ENCODE measurements at places on chromosomes 2 and 18.

GRCh38 chr2:173151671-173152401 is 76.2 kb downstream of the MAP3K20 start:
- DNase-seq: no peak

- no peak for DNase-seq
These were observed 113.0 kb downstream of the CRIM1 start for GRCh38 chr2:36468463-36469105.

DNA sequence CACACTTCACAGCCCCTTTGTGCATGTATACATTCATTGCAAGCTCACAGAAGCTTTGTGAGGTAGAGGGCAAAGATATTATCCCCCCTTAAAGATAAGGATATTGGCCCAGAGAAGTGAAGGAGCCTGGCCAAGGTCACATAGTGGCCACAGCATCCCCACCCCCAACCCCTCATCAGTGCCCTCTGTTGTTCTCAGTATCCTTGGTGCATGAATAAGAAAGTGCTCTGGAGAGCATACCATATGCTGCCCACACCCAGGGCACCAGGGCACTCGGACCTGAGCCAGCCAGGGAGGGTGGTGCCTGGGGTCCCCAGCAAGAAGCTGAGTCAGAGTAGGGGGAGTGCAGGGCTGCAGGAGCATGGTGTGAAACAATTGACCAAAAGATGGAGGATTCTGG is 3.3 kb downstream of the DYSF start:
- DNase-seq: no peak

GRCh38 chr2:61335187-61335586 is 135.7 kb downstream of the USP34 start:
- DNase-seq: no peak

DNA sequence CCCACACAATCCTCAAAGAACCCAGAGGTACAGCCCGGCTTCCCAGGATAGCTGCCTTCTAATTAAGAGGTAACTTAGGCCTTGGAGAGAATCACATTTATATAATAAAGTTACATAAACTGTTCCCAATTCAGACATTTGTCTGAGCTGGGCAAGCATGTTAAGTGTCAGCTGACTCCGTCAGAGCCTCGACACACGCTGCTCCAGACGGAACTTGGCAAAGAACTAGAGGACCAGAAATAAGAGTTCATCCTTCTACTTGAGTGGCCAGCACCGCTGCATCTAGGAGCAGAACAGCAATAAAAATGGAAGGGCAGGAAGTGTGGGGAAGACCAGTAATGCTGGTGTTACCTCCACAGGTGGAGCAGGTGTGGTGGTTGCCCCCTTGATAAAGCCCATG is 80.5 kb downstream of the MYO5B start:
- no peak for DNase-seq

DNA sequence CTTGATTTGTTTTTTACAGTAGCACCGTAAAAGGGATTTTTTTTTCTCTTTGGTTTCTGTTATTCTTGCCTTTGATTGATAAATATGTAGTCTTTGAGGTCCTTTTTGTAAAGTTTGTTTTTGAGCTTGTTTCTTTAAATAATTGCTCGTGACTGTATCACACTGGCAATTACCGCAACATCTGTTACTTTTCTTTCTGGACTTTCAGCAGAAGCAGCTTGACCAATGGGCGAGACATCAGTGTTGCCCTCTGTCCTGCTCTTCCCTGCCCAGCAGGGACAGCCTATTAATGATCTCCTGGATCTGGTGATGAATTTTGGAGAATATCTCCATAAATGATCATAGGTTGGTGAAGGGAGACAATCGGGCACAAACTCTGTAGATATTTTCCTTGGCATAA is 74.9 kb downstream of the TDRD15 start:
- no peak for DNase-seq

DNA sequence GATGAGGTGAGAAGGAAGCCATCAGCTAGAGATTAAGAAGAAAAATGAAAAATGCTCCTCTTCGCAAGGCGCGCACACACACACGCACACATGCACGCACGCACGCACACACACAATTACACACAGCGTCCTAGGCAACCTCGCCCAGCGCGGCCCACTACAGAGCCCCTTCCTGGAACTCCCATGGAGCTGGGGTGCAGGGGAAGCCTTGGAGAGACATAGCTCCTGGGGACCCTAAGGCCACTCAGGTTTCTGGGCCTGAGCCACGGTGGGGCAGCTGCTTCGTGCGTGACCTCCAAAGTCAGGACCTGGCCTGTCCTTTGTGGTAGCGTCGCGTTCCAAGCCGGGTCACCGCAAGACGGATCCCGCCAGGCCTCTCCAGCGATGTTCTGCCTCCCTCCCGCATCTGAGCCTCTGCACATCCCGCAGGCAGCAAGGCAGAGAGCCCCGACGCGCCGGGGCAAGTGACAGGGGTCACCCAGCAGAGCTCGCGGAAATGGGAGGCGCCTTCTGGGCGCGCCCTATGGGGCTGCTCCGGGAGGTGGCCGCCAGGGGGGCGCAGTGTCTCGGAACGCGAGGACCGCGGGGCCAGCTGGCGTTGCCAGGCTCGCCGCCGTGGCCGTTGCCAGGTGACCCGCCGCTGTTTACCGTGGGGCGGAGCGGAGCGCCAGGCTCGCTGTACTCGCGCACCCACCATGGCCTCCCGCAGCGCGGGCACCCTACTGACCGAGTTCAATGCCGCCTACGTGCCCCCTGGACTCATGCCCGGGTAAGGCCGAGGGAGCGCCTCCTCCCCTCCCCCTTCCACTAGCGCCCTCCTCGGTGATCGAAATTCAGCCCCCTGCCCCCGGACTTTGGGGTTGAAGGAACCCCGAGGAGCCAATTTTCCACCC is 79.0 kb downstream of the CIB4 start:
- DNase-seq: peak; percentile 94

DNA sequence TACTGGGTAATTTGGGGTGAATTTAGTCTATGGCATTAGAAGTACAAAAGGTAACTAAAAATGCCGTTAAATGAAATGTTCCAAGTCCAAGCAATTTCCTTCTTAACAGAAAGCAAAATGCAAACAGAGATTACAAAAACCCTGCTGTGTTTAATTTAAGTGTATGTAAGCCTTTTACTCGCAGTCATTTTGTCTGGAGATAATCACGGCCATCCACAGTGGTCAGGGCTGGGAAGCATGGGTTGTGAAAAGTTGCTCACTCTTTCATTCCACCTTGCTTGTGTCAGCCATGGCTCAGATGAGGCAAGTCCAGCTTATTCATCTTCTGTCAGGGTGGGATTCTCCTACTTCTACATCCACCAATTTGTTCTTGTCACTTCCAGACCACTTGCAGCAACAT is 983.6 kb upstream of the ZEB2 start:
- DNase-seq: no peak

DNA sequence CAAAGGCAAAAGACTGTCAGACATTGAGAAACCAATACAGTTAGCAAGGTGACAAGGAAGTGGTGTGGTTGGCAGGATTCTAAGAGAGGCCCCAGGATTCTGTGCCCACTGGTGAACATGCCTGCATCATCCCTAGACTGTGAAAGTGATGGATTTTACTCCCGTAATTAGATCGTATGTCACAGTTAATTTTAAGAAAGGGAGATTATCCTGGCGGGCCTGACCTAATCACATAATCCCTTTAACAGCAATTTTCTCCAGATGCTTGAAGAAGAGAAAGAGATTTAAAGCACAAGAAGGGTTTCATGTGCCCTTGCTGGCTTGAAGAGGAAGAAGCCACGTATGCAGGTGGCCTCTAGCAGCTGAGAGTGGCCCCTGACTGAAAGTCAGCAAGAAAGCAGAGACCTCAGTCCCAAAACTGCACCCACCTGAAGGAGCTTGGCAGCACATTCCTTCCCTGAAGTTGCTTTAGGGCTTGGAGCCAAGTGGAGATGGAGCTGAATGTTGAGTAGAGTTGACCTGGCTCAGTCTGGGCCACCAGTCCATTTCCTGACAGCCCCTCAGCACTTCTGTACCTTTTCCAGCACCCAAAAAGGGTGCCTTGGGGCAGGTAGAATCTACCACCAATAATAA is 49.1 kb downstream of the GTF3C3 start:
- DNase-seq: no peak

DNA sequence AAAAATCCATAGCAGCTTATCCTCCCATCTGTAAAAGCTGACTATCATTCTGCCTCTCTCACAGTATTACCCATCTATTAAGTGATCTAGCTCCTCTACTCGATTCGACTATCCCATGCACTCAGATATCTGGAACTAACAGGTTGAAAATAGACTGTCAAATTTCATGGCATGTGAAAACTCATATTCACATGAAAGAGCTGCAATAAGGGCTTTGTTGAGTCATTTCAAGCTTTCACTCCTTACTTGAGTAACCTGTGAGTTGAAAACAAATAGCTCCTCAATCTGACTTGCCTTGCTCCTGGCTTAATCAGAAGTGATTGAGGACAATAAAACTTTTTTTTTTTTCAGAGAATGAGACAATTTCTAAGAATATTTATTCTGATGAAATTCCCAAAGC is 192.4 kb upstream of the ERBB4 start:
- no peak for DNase-seq

DNA sequence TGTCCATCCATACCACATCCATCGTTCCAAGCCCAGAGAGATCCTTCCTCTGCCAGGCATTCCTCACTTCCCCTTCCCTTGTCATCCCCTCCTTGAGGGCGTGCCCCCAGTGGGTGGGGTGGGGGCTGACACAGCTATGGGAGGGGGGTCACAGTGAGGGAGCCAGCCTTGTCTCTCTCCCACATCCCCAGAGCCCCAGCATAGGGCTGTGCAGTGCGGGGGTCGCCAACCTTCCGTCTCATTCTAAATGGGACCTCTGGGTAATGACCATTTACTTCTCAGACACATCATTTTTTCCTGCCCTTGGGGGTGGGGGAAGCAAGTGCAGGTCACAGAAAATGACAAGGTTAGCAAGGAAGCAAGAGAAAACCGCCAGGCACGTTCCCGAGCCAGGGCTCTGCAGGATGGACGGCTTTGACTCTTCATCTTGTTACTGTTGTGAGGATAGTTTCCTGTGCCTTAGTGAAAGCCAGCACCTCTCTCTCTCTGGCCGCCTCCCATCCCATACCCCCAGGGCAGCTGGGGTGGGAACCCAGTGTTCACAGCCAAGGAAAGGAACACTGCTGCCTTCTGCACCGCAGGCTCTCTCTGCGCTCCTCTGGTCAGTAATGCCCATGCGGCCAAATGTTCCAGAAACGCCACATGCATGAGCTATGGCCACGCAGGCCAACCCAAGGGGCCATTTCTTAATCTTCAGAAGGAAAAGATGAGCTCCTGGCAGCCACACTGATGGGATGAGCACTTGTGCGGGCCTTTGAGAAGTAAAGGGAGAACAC is 22.7 kb upstream of the OTOS start:
- no peak for DNase-seq

DNA sequence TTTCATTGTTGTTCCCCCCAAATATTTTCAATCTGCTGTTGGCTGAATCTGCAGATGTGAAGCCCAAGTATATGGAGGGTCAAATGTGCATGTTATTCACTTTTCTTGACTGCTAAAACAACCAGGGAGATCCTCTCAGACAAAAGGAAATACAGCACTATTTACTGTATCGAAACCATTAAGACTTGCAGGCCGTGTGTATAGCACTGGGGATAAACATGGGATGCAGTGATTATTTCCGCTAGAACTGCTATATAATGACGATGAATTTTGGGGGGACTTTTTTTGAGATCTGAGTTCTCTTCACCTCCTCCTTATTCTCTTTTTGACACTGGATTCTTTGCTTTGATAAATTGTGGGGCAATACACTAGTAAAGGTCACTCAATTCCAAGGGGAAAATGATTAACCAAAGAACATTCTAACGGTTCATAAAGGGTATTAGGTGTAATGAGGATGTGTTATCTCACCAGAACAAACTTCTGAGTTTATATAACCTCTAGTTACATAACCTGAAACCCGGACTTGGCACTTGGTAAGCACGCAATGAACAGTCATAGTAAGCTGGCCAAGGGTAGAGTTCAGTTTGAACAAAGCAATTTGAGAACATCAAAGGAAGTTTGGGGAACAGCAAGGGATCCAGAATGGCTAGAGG is 3.5 kb upstream of the UGT1A1 start:
- DNase-seq: no peak

DNA sequence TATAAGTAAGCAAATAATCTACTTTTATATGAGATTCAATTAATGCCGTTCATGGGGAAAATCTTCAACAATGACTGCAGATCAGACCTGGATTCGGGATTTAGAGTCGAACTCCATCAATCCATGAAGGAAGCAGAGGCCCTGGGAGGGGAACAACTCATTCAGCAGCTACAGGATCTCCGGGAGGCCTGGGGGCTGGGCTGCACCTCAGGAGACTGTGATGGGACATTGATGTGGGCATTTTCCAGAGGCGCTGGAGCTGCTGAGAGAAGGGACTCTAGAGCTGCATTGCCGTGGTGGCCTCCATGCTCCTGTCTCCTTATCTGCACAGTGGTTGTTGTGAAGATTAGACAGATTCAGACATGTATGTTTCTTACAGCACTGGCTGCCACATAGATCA is 76.9 kb downstream of the MYT1L start:
- no peak for DNase-seq

- peak; percentile 19 for DNase-seq
These were observed 1.3 kb upstream of the ACKR3 start for GRCh38 chr2:236568068-236568921.

DNA sequence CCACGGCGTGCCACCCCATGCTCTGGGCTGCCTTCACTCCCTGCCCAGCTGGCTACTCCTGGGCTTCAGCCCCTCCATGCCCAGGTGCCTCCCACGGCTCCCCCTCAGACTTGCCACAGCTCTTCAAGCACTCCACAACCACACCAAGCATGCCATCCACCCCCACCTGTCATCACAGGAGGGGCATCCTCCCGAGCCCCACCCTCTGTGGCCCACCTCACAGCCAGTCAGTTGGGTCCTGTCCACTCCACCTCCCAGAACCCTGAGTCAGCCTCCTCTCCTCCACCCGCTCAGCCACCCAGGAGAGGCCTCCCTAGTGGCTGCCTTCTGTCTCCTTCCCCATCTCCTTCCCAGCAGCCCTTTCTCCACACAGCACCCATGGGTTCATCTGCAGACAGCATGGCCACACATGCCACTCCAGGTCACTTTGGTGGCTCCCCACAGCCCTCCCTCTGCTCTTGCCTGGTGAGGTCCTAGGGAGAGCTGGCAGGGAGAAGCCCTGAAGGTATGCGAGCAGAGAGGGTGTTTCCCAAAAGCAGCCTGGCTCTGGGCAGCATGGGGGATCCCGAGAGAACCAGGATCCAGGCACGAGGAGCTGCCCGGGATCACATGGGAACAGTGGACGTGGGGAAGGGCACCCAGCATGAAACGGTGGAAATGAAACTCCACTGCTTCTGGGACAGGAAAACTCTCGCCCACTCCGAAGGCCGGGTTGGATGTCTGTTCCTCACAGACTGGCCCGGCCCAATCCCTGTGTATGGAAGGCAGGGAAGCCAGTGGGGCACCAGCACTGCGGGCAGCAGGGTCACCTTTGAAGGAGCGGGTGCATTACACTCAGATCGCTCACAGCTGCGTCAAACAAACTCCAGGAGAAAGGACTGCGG is 2.7 kb downstream of the LIMS2 start:
- DNase-seq: no peak

- no peak for DNase-seq
These were observed 75.6 kb downstream of the ATL2 start for GRCh38 chr2:38301340-38301968.

Data from NCI-H1417 (cell line).